AML-193 (cell line): ENCODE measurements at places on chromosomes 7 and 10.

DNA sequence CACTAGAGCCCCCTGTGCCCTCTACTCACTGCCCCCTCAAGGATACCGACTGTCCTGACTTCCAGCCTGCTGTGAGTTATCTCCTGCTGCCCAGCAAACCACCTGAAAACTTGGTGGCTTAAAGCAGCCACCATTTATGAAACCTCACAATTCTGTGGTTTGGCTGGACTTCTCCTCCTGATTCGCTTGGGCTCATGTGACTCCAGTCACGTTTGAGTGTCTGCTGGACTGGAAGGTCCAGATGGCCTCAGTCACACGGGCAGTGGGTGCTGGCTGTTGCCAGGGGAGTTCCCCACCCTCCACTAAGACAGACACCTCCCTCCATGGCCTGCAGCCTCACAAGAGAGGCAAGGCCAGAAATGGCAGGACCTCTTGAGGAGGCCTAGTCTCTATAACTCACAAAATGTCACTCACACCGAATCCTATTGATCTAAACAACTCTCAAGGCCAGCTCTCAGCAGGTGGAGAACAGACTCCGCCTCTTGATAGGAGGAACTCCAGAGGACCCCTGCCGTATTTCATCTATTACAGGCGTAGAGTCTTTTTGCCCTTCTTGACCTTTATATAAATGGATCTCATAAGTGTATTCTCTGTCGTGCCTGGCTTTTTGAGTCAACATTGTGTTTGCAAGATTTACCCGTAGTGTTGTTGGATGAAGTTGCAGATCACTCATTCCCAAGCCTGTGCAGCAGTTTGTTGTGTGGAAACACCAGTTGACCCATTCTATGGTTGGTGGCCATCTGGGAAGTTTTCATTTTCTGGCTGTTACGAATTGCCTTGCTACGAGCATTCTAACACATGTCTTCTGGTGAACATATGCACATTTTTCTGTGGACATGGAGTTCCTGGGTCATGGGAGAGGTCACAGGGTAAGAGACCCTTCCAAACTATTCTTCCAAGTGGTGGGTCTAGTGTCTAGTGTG is 48.3 kb downstream of the ZMIZ1 start:
- DNase-seq, result no peak

DNA sequence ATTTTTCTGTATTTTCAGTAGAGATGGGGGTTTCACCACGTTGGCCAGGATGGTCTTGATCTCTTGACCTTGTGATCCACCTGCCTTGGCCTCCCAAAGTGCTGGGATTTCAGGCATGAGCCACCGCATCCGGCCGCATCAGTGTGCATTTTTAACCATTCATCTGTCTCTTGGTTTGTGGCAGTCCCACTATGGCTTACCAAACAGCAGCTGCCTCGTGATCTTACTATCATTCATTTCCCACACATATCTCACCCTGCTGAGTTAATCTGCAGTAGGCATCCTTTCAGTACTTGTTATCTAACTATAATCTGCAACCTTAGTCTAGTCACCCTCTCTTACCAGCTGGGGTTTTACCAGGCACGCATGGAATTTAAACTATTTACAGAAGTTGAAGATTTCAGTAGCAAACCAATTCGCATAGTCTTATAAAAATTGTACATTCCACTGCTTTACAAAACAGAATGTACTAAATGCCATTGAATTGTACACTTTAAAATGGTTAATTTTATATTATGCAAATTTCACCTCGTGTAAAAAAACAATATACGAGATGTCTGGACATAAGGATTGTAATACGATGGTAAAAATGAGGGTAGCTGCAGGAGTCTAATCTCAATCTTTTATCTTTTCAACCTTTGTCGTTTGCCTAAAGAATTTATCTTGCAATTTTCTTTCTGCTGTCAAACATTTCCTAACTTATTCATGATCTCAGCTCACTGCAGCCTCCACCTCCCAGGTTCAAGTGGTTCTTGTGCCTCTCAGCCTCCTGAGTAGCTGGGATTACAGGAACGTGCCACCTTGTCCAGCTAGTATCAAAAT is 4.6 kb upstream of the TBC1D12 start:
- DNase-seq, result no peak

- no peak for DNase-seq
Measured at GRCh38 chr7:26625286-26625685, 239.1 kb downstream of the SKAP2 start.

DNA sequence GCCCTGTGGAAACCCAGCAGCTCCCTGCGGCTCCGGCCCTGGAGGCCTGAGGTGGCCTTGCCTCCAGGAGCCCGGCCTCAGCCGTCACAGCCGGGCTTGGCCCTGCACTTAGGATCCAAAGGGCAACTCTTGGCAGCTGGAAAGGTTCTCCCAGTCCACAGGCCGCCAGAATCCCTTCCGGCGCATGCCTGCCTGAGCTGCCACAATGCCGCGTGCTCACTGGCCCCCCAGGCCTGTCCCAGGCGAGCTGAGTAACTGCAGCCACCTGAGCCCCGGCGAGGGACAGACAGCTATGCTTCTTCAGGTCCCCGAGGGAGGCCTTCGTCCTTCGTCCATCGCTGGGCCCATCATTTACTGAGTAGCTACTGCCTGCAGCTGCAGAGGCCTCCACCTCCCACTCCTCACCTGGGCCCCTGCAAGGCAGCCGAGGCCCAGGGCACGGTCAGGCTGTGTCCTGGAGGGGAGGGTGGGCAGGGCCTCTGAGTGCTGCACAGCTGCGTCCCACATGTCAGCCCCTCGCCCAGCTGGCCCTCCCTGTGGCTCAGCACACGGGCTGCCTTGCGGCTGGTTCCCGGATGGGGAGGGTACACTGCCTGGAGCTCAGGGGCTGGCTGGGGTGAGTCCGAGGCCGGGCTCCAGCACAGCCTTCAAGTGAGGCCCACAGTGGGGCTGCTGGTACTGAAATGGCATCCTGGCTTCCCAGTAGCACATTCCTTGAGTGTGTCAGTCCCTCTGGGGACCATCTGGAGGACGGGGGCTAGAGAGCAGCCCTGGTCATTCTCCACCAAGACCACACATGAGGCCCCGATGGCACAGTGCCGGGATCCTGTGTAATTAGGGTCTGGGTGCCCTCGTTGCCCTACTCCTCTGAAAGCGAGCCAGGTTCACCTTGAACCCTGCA is 172.5 kb downstream of the ELFN1 start:
- no peak for DNase-seq

DNA sequence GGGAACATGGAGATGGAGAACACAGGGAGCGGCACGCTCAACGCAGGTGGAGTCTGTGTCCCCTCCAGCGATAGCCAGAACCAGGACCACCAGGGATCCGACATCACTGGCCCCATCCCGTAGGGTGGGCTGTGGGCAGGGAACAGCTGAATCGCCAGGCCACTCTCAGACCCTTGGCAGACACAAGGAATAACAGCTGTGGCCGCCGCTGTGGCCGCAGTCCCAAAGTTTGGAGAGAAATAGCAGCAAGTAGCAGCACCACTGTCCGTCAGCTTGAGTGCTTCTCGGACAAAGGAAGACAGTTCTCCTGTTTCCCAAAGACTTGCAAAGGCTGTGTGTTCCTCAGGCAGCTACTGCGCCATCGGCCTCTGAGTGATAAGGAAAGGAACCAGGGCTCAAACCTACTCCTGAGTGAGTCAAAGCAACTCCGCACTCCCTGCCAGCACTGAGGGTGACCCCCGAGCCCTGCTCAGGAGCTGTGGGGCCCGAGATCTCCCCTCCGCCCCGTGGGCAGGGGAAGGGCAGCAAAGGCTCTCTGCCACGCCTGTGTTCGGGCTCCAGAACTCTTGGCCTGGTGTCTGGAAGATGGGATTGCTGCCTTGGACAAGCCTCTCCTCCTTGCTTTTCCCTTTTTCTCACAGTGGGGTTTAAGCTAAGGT is 82.3 kb upstream of the FAM20C start:
- no peak for DNase-seq

- DNase-seq, result no peak
Measured at GRCh38 chr7:22931011-22931410, 82.9 kb downstream of the HYCC1 start.

DNA sequence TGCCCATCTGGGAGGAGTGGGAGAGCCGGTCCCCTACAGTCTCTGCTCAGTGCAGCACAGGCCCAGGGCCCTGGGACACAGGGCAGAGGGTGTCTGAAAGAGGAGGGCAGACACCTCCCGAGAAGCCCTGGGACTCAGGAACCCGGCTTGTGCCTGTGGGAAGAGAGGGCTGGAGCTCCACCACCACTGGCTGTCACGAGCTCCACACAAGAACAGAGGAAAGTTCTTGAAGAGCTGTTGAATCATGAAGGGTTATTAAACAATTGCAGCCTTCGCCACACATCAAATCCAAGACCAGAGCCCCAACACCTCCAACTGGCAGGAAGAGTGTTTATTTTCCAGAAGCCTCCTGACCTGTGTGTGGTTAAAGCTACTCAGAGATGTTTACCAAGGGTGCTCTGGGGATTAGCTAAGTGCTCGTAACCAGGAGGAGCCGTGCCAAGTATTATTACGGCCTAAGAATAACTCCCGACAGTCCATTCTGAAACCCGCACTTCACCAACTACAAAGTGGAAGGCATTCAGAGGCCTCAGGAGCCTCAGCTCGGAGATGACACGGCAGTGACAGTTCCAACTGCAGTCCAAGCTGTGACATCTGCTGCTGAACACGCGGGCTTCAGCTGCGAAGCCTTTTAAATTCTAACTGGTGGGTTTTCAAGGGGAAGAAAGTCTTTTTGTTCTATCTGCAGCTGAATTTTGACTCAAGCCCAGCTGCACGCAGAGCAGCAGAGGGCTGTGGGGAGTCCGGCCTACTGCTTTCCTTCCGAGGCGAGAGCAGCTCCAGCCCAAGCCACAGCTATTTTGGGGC is 75.1 kb downstream of the MAD1L1 start:
- DNase-seq, result no peak

DNA sequence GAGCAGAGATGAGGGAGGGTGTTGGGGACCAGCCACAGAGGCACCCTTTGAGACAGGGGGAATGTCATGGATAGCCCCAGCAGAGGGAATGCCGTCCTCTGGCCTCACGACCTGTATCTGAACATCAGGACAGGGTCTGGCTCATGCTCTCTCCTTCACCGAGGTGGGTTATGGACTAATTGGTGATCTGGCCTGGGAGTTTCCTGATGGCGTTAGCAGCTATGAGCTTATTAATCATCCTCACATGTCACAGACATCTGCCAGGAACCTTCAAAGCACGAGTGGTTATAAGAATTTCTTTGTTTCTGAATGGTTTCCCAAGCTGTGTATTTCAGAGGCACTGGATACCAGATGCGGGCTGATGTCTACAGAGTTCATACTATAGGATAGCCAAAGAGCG is 6.9 kb downstream of the CPA4 start:
- no peak for DNase-seq

- DNase-seq, result no peak
Measured at GRCh38 chr7:5525271-5526099, 101.9 kb upstream of the TNRC18 start.
